ENCODE measurements at places on chromosomes 5 and 9.
A peak's percentile ranks its signal among the peaks of the same experiment; 100 is the strongest.

GRCh38 chr9:87531370-87532295 is 34.0 kb downstream of the DAPK1 start:
- no peak for DNase-seq

- DNase-seq, result peak; percentile 33
Observed at GRCh38 chr5:30401479-30402058, 791.9 kb upstream of the CDH6 start.

GRCh38 chr5:90519081-90519480 is 10.3 kb downstream of the LYSMD3 start:
- no peak for DNase-seq

DNA sequence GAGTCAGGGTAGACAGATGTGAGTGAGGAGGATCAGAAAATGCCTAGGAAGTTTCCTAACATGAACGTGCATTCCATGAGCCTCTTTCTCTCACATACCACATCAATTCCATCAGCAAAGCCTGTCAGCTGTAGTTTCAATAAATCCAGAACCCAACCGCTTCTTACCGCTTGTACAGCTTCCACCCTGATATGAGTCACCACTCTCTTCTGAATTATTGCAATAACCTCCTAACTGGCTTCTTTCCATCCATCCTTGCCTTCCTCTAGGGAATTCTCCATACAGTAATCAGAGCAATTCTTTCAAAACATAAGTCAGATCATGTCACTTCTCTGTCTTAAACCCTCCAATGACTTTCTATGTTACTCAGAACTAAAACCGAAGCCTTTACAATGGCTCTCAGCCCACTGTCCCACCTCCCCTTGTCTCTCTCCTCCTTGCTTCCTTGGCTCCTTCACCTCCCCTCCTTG is 8.1 kb upstream of the RAD23B start:
- DNase-seq, result no peak

GRCh38 chr5:91176288-91177016 is 206.7 kb downstream of the ARRDC3 start:
- no peak for DNase-seq

DNA sequence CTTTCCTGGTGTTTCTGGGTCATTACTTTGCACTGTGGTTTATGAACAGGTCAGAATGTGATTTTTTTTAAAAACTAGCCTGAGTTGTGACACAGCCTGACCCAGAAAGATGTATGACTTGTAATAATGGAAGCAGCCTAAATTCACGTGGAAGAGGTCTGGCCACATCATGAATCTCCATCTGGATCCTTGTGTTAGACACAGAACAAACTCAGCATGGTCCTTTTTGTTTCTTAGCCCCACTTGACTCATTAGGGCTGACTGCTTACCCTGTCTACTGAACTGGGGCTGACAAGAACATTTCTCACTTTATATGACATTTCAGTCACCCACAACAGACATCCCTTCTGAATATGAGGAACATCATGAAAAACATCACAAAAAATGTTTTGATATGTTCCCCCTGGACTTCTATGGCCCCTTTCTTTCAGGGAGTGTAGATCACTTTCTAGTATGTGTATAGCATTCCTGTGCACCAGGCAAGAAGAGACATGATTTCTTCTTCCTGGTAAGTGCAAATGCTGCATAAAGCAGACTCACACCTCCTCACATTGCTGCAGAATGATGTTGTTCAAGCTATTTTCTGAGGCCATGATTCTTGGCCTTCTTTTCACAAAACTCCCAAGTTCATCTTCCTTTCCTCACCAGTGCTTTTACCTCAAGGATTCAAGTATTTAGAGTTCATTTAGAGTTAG is 52.3 kb downstream of the ZNF622 start:
- DNase-seq, result no peak

- no peak for DNase-seq
Observed at GRCh38 chr9:99430301-99430700, 208.2 kb downstream of the SEC61B start.

DNA sequence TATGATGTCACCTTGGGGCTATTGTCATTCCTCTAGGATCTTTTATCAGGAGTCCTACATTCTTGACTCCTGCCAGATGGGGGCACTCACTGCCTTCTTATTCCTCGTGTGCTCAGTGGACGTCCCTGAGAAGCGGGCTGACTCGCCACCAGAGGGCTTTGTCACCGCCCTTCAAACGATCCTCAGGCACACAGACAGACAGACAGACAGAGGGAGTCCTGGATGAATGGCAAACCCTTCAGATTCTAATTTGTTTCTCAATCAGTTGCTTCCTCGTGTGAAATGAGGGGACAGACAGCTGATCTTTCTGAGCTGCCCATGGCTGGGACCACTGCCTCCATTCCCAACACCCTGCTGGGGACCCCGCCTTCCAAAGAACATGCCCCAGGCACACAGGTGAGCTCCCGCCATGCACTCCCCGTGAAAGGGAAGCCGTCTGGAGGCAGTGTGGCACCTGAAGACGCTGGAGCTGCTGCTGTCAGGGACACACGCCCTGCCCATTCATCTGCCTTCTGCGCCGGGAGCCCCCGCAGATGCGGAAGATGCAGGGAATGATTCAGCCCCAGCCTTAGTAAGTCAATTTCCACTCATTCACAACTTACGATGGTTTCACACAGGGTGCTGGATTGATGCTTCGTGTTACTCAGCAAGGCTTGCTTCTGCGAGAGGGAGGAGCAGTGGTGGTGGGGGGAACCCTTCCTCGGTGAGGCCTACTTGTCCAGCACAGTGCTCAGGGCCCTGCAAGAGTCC is 24.9 kb upstream of the SH3PXD2B start:
- peak; percentile 86 for DNase-seq

- DNase-seq, result no peak
Observed at GRCh38 chr9:37938121-37938891, 34.4 kb upstream of the SLC25A51 start.

GRCh38 chr9:130497139-130497538 is 52.4 kb downstream of the ASS1 start:
- DNase-seq, result no peak

- no peak for DNase-seq
Observed at GRCh38 chr5:172607213-172607793, 33.8 kb upstream of the NEURL1B start.

GRCh38 chr5:2270467-2270866 is 387.7 kb upstream of the IRX4 start:
- no peak for DNase-seq

DNA sequence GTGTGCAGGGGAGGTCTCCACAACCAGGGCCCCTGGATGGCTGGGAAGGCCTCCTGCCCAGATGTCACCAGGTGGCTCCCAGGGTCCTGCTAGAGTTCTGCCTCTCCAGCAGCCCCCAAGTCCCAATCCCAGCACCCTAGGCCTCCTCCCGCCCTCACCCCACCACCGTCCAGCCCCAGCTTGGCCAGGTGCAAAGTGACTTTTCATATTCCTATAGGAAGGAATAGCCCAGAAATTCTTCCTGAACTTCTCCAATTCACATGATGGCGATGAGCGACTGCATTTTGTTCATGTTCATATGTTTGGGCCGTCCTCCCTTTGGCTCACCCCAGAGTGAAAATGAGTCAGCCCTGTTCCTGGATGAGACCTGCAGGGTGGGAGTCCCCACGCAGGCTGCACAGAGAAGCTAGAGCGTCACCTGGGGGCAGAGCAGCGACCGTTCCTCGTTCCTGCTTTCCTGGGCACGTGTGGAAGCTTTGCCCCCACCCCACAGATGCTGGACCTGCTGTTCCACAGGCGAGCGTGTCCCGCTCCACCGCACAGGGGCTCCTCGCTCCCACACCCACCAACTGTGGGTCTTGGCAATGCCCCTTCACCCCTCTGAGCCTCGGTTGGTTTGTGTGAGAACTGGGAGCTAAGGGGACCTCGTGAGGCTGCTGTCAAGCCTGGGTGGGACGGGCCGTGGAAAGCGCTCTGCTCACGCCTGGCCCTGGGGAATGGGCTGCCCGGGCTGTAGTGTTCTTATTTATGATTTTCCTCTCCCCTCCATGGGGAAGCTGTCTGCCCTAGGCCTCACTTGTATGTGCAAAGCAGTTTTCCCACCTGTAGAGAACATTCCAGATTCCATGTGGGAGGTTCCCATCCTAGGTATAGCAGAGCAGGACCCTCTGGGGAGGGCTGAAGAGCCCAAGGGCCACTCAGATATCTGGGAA is 6.9 kb downstream of the MRPS2 start:
- DNase-seq, result no peak

DNA sequence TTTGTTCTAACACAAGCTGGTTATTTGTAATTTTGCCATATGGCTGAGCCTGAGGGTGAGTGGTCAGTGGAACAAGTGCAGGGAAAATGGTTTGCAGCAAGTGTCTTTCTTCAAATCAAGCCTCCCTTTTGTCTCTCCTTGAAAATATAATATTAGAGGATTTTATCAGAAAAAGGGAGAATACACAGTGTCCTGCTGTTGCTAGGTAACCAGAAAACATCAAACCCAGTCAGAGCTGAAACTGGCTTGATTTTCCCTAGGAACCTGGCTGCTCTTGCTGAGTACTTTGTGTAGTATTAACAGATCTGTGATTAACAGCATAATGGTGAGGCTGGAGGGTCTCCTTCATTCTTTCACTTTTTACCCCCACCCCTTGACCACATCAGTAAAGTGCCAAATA is 314.0 kb downstream of the ARHGEF28 start:
- DNase-seq, result no peak

DNA sequence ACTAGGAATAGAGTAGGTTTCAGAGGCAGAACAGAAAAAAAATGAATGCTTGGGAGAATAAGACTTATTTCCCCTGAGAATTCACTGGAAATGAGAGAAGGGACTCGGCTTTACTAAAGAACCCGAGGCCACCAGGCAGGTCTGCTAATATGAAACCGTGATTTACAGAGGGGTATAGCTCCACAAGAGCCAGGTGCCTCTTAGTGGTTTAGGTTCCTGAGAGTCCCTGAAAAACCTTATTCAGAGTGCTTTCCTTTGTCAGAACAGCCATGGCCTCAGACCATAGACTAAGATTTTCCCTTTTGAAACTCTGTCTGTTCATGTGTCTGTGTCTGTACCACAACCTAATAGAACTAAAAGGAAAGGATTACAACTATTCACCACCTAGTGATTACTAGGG is 35.9 kb upstream of the PUM3 start:
- DNase-seq, result no peak

GRCh38 chr5:54655761-54656160 is 138.2 kb downstream of the SNX18 start:
- DNase-seq, result no peak

GRCh38 chr5:110716247-110717245 is 9.9 kb downstream of the TMEM232 start:
- no peak for DNase-seq

All from COR-L47 (cell line).